ENCODE measurements at places on chromosomes 2 and 18.

- DNase-seq = no peak
These were observed 305.4 kb downstream of the LPIN1 start for GRCh38 chr2:12051831-12052230.

- no peak for DNase-seq
These were observed 683.5 kb upstream of the SALL3 start for GRCh38 chr18:78296166-78296565.

GRCh38 chr2:168712053-168712452 lies 90.4 kb upstream of the NOSTRIN start:
- no peak for DNase-seq

GRCh38 chr2:226440127-226440918 lies 359.3 kb downstream of the IRS1 start:
- no peak for DNase-seq

DNA sequence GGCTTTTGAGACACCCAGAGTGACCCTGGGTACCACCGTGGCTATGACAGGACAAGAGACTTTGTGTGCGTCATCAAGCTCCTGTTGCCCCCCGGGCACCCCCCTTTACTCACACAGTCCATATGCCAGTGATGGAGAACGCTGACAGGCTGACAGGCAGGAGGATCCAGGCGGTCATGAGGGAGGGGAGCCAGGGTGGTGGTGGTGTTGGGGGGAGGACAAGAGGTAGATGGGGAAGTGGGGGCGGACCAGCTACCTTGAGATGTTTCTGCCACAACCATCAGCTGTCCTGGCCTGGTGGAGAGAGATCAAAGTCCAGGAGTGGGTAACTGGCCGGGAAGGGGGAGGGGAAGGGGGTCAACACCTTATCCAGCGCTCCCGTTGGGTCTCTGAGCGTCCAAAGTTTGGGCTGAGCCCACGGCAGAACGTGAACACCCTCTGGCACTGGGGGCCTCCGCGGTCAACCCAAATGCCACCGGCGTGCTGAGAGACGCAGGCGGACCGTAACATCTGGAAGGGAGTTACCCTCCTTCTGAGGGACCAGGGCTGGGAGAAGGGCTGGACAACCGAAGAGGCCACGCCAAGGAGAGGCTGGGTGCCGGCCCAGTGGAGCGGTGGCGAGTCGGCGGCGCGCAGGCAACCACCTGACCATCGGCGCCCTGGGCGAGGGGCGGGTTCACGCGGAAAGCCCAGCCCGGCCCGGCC lies 575 bp downstream of the TMEM150A start:
- DNase-seq = no peak

DNA sequence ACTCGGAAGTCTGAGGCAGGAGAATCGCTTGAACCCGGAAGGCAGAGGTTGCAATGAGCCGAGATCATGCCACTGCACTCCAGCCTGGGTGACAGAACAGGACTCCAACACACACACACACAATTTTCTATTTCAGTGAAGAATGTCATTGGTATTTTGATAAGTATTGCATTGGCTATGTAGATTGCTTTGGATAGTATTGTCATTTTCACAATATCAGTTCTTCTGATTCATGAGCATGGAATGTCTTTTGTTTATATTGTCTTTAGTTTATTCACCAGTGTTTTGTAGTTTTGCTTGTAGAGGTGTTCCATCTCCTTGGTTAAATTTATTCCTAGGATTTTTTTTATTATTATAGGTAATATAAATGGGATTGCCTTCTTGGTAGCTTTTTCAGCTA lies 693.4 kb upstream of the SYT4 start:
- no peak for DNase-seq

GRCh38 chr18:52337276-52337675 lies 2.7 kb upstream of the DCC start:
- no peak for DNase-seq

DNA sequence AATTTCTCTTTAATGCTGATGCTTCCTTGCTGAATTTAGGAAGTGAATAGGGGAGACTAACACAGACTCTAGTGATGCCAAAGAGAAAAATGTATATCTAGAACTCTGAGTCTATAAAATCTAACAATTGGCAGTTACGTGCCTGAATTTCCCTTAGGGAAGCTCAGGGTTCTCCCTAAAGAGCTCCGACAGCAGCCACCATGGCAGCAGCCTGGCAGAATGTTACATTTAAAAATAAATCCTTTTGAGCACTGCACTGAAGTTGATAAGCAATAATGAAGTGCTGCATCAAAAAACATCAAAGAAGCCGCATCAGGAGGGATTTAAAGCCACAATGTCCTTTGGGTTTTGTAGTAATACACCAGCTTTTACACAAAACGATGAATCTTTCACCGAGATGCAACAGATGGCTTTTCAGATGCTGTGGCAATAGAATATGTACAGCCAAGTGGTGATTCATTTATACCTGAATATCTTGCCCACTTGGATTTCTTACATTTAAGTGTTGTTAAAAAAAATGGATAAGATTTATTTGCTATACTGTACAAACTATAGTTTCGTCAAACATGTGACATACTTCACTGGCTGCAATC lies 291.2 kb upstream of the SESTD1 start:
- no peak for DNase-seq

GRCh38 chr18:3863593-3863992 lies 413.6 kb downstream of the TGIF1 start:
- DNase-seq = no peak

- no peak for DNase-seq
These were observed 228.6 kb downstream of the SATB2 start for GRCh38 chr2:199228887-199229819.

DNA sequence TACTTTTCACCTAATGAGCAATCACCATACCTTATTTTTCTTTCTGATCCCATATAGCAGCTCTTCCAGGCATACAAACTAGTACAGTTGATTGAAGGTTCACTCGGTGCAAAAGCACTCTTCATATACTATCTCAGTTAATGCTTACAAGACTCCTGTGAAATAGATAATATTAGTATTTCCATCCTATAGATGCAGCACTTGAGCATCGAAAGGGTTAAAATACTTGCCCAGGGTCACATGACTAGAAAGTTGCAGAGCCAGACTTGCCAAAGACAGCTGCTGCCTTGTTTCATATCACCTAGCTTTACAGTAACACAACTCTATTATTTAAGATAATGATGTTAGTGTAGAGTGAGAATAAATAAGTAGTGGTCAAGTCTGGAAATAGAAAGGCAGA lies 466.0 kb upstream of the TNP1 start:
- DNase-seq = no peak

Data from NCI-H1092 treated with DMSO at 0.1 percent for 48 hours (cell line).